Activated CD4-positive, CD25-positive, alpha-beta regulatory T cell (primary cell): ENCODE measurements at places on chromosomes 2 and 18.

DNA sequence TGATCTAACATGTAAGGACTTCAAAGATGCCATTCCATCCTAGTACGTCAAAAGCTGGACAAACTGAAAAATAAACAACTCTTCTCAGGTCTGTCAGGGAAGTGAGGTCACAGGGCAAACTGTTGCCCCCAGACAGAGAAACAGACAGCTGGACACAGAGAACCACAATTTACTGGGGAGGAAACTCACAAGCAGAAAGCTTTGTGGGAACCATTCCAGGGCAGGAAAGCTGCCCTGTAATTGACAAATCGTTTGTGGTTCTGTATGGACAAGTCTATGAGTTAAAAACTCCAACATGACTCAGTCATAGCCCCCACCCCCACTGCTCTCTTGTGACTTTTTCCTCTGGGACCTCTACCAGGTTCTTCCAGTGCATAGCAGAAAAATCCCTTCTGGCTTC, 28.4 kb downstream of the MCEE start:
- no peak for DNase-seq

DNA sequence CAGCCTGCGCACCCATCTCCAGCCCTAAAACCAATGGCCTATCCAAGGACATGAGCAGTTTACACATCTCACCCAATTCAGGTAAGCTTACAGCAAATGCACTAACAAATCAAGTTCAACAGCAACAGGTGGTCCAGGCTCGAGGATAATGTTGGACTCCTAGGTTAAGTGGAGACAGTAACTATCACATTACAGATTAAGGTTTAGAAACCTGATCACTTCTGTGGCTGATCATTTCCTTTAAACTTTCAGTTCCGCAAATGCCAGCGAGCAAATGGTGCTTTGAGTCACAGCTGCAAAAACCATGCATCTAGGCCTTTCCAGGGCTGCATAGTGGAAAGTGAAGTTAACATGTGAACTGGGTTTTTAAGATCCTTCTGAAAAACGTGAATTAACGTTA, 259.4 kb downstream of the GBX2 start:
- no peak for DNase-seq

DNA sequence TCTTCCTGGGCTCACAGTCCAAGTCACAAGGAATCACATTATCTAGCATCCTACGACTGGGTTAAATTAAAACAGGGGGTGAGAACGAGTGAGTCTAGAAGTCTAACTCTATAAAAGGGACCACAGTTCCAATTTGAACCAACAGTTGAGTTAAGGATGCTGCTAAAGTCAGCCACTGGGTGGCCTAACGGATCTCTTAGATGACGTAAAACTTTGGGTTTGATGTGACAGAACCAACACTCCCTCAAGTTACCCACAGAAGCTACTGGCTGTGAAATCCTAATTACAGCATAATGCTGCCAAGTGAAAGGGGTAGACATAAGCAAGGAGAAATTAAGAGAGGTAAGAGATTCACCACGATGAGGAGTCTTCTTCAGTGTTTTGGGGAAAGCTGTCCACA, 32.7 kb upstream of the RUFY4 start:
- DNase-seq = no peak

- no peak for DNase-seq
Observed at GRCh38 chr2:96926791-96927190, 56.9 kb upstream of the SEMA4C start.

DNA sequence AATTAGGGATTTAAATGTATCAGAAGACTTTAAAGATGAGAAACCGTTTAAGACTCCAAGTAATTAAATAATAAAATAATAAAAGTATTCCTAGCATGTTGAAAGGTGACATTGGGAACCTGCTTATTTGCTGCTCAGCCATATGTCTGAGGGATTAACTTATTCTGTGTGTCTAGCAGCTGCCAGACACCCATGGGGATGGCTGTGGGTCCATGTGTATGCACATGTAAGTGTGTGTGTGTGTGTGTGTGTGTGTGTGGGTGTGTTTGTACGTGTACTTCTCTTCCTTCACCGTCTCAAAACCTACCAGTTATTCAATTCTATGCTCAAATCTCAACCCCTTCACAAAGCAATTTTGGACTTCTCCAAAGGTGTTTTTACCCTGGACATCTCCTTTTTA, 124.5 kb downstream of the SETBP1 start:
- no peak for DNase-seq
